Cerebellum (tissue), 4 donors: ENCODE measurements at places on chromosomes 3 and 15. TPM values are rescaled to one million over a fixed set of nuclear protein-coding genes. Genes with fewer than 3 reads are reported as not detected.

TUSC2 gene
- total RNA-seq: 11.4 TPM

MAGEL2 gene
- total RNA-seq: 3.4 TPM

HRH1 gene
- 5.8 TPM for total RNA-seq

HTR3E gene
- not detected for total RNA-seq

KIF7 gene
- total RNA-seq: 7.3 TPM

DAZL gene
- total RNA-seq: 0.09 TPM

MBD4 gene
- 19.5 TPM for total RNA-seq

NISCH gene
- 93.2 TPM for total RNA-seq

CAMP gene
- total RNA-seq: not detected

SMAD6 gene
- 10.8 TPM for total RNA-seq
